Hippocampal formation (tissue), 2 donors: ENCODE measurements at places on chromosomes 13 and 19.

DNA sequence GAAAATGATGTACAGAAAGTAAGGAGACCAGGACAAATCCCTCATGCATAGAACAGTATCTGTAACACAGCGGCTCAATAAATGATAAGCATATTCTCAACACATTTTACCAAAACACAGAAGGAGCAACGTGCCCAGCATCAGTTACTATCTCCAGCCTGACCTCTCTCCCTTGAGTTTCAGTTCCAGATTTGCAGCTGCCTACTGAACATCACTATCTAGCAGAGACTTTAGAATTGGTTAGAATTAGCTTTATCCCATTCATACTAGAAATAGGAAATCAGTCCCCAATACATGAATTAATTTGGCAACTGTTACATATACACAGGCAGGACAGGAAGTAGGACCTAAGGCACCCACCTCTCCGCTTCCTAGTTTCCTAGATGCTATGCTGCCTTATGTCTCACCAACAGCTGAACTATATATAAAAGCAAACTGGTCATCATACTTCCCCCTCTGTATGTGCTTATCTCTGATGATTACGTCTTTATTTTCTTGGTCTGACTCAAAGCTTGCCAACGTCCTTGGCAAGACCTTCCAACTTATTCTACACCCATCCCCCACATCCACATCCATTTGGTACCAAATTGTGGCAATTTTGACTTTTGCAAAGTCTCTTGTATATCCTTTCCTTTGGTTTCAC, 61.1 kb downstream of the SACS start:
- no peak for DNase-seq

GRCh38 chr13:27273658-27274425, 3.2 kb downstream of the RASL11A start:
- DNase-seq: no peak

- no peak for DNase-seq
Observed at GRCh38 chr19:13155472-13156359, 5.5 kb downstream of the IER2 start.

DNA sequence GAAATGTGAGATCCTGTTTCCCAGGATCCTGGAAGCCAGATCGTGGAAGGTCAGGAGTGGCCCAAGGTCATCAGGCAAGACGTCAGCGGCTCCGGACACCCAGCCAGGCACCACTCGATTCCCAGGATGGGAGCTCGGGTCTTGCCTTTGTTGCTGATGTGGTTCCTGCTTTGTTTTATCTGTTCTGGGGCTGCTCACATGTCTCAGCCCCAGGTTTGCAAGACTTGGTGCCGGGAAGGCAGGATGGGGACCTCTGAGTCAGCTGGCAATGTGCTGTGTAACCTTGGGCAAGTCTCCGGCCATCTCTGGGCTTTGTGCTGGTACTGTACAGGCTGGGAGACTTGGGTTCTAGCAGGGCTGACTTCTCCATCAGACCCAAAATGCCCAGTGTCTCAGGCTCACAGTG, 1.4 kb upstream of the FCHO1 start:
- DNase-seq: peak; percentile 15
